GM12892 (cell line): ENCODE measurements at places on chromosomes 13 and 19.

DNA sequence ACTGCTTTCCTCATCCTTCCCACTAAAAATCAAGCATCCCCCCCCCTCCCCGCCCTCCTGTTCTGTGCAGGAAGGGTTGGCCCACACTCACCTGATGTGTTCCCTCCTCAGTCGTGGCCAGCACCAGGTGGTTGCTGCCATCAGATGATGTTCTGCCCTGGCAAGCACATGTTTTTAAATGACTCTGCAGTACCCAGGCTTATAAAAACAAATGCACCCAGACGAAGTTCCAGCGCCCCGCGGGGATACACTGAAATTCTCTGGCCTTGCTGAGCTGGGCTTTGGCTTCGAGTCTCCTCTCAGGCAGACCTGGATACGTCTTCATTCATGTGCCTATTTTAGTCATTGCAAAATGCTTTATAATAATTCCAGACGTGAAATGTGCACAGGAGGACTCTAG lies 316.3 kb downstream of the DLEU7 start:
- DNase-seq = no peak

DNA sequence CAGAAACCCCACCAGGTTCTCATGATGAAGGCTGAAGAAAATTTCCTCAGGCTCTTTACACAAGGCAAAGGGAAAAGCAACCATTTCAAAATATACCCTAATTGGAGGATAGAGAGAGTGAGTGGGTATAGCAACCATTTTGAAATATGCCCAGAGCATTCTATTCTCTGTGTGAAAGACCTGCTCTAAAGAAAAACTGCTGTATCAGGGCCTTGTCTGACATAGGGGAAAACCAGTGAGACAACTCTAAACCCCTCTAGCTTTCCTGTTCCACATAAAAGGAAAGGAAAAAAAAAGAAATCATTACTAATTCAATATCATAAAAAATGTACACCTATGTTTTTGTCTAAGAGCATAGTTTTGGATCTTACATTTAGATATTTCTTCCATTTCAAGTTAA lies 42.3 kb downstream of the TPTE2 start:
- DNase-seq = no peak

DNA sequence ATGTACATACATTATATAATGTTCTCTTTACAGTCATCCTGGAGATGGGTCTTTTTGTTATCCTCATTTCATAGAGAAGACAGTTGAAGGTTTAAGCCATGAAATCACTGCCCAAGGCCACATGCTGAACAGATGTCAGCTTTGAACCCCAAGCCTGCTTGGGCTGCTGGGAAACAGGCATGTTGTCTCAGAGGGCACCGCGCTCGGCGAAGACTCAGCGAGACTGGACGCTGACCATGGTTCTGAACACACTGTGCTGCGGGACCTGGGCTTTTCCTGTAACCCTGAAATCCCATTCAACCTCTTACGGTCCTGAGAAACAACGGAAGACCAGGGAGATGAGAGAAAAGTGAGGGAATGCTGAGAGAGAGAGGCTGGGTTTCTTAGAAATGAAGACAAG lies 27.3 kb downstream of the LRFN3 start:
- DNase-seq = no peak

- DNase-seq = no peak
Measured at GRCh38 chr19:47005873-47006272, 13.8 kb upstream of the NPAS1 start.

DNA sequence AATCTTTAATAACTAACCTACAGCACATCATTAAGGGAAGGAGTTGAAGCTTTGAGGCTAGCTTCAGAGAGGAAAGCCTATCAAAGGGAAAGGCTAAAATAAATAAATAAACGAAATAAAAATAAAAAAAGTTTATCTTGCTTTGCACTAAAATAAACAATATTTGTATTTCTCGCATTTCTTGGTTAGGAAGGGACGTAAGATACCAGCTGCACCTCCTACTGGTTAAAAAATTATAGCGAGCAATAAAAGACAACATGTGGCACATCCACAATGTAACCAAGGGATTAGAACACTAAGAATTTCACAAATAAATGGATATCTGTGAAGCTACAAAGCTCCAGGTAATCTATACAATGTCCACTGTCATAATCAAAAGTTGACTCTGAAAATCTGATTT lies 194.5 kb downstream of the DACH1 start:
- no peak for DNase-seq
